Myocyte (in vitro differentiated cells): ENCODE measurements at places on chromosomes 12 and 14.
A peak's percentile ranks its signal among the peaks of the same experiment; 100 is the strongest.

DNA sequence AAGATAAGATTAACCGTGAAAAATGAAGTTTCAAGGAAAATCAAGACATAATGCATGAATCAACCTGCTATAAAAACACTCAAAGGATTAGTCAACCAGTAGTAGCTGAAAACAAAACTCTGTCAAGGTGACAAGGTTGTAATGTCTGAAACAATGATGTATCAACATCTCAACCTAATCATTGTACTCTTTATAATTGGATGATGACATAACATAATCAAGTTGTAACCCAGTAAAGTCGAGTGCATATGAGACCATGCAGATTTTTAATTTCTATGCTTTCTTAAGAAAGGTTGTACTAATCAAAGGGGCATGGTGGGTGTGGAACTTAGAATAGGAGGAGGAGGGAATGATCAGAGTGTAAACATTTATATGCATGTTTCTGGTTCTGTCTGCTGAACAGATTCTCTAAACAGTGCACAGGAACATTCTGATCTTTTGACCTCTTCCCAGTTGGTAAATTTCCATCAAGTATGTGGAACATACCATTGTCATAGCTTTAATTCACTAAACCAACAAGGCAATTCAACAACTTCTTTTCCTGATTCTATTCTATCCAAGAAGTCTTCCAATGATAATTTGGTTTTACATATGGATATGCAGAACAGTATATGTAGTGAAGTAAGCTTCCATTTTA is 253.7 kb downstream of the TTC6 start:
- DNase-seq = no peak

GRCh38 chr12:92108651-92109050 is 37.0 kb downstream of the BTG1 start:
- DNase-seq = peak; percentile 45

- no peak for DNase-seq
Observed at GRCh38 chr14:54350203-54350602, 46.6 kb upstream of the CDKN3 start.

GRCh38 chr14:67986131-67986841 is 166.7 kb downstream of the RAD51B start:
- DNase-seq = no peak

DNA sequence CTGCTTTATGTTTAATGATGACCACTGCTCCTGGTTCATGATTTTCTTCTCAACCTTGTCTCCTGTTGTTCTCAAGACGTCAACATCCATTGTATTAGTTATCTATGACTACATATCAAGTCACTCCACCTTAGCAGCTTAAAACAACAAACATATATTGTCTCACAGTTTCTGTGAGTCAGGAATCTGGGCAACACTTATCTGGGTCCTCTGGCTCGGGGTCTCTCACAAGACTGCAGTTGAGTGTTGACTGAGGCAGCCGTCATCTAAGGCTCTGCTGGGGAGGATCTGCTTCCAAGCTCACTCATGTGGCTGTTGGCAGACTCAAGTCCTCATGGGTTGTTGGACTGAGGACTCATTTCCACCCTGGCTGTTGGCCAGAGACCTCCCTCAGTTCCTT is 27.3 kb upstream of the FRS2 start:
- DNase-seq = no peak

- no peak for DNase-seq
Observed at GRCh38 chr12:29155079-29155478, 6.0 kb downstream of the FAR2 start.

- no peak for DNase-seq
Observed at GRCh38 chr12:70815971-70816391, 104.6 kb downstream of the PTPRR start.

GRCh38 chr12:94603434-94604365 is 46.7 kb downstream of the TMCC3 start:
- DNase-seq = no peak

GRCh38 chr12:57165741-57166140 is 18.3 kb upstream of the LRP1-AS start:
- DNase-seq = peak; percentile 43

DNA sequence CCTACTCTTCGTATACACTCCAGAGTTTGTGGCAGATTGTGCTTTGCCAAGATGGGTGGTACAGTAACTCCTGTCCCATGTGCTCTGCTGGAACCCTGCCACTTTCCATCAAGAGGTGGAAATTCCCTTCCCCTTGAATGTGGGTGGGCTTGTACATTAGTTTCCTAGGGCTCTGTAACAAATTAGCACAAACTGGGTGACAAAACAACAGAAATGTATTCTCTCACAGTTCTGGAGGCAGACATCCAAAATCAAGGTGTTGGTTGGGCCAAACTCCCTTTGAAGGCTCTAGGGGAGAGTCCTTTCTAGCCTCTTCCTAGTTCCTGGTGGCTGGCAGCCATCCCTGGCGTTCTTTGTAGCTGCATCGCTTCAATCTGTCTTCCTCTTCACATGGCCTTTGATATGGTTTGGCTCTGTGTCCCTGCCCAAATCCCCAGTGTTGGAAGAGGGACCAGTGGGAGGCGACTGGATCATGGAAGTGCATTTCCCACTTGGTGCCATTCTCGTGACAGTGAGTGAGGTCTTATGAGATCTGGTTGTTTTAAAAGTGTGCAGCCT is 117.5 kb downstream of the VRK1 start:
- DNase-seq = no peak

- peak; percentile 65 for DNase-seq
Observed at GRCh38 chr12:108333898-108334699, 5.0 kb downstream of the CMKLR1 start.

- DNase-seq = peak; percentile 61
Observed at GRCh38 chr14:79584679-79585078, 626.6 kb downstream of the DIO2 start.

DNA sequence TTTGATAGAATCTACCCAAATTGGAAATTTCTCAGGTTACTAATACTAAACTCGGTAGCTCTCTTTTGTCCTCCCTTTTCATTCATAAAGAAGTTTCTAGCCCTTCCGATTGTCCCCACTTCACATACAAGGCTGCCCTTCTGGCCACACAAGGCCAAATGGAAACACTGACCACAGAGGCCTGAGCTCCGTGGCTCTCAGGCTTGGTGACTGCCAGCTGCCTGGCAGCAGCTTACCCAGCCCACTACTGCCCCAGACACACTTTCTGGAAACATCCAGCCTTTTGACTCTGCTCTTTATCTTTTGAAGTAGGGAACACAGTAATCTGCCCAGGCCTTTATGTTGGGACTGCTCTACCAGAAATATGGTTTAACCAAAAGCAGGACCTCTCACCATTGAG is 167.2 kb downstream of the GCH1 start:
- DNase-seq = peak; percentile 80

DNA sequence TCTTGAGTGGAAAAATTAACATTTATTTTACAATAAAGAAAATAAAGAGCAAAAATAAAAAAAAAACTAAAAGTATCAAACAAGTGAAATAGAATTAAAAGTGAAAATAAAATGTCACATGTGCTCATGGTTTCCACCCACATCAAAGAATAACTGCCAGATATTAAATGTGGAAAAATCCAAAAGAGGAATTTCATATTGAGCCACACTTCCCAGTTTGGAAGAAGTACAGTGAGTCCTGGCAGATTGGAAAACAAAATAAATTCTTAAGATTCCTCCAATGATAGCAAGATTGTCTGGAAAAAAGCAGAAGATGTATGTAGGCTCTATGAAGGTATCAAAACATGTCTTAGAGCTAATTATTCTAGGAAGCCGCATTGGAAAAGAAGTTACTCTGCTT is 1019.5 kb downstream of the SLC6A15 start:
- DNase-seq = no peak

DNA sequence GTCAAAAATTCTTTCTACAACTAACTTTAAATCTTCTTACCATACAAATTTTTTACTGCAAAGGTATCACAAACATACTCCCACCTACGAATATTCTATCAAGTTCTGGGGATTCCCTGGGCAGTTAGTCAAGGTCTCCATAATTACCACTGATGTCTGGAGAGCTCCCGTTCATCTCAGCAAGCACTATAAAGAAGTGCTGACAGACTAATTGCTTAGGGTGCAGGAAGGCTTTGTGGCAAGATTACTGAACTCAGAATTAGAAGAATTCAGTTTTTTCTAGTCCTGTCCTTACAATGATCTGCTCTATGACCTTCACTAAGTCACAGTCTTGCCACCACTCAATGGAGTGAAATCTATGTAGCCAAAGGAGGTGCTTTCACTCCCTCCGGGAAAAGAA is 61.5 kb downstream of the DUSP16 start:
- DNase-seq = no peak

DNA sequence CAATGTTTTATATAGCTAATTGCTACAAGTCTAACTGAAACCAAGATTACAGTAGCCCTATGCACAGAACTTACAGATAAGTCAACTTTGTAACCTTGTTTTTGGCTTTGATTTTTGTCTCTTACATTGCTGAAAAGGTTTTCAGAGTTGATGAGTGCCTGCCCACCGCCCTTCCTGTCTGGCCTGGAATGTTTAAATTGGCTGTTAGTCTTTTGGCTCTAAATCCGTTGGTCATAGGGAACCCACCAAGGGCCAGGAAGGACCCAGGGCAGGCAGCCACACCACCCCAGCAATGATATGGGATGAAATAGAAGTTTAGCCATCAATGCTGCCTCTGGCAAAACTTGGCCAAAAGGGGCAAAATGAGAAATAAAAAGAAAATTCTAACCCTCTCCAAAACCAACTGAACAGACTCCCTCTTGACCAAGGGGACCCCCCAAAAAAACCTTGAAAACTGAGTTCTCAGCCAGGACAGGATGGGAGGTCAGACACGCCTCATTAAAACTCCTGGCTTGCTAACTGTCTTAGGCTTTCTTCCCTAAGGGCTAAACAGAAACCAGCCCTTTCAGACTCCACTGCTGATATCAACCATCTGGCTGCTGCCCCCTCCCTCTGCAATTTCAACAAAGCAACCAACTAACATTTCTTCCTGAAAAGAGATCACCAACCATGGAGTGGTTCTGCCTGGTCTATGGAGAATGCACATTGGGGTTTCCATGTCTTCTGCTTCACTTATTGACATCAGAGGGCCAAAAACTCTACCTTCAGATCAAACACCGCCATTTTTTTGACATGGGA is 242.1 kb upstream of the NOS1 start:
- no peak for DNase-seq

DNA sequence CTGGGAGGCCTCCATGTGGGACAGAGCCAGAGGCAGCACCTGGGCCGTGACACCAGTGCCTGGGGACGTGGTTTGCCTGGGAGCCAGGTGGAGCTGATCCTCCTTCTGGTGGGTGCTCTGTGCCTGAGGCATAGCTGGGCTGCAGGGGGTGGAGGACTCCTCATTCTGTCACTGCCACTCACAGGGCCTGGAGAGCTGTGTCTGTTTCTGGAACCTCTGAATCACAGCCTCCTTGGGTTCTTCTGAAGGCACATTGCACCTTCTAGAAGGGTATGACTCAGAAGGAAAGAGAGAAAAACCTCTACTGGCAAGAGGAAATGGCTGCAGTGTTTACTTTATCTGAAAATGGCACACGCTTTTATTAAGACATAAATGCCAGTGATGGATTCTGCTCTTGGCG is 659.8 kb downstream of the VRK1 start:
- no peak for DNase-seq
